Stimulated activated CD4-positive, alpha-beta T cell treated with anti-CD3 and anti-CD28 coated beads, Interleukin-4, amount 100 ng/mL, for 1 hour (primary cell): ENCODE measurements at places on chromosomes 5 and 9.

DNA sequence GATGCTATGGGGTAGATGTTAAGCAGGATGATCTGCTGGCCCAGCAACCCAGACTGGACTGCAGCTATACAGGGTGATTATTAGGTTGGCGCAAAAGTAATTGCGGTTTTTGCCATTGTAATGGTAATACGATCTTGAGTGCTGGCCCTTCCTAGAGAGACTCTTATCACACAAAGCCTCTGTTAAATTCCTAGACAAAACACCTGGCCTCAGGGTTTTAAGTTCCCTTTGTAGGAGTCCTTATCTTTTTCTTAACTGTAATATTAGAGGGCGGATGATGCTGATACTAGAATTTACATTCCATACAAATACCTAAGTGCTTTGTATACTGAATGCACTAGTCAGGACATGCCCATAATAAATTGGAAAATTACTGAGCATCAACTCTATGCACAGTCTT, 222.2 kb downstream of the NDUFS4 start:
- DNase-seq, result no peak

- no peak for DNase-seq
Observed at GRCh38 chr5:135642934-135643333, 64.1 kb upstream of the CXCL14 start.

DNA sequence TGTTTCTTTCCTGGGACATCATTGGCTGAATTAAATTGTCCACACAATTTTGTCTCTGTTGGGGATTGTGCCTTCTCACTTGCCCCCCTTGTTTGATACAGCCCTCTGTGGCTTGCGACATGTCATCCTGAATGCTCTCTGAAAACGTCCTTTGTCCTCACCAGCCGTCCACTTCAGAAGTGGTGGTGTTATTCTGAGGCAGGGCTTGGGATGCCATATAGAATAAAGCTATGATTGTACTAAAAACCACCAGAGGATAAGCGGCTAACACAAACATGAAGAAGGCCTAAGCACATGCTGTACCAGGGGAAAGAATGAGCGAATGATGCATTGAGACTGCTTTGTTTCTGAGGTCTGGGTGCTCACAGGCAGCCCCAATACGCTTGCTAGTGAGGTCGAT, 3.5 kb upstream of the SNX30 start:
- no peak for DNase-seq

DNA sequence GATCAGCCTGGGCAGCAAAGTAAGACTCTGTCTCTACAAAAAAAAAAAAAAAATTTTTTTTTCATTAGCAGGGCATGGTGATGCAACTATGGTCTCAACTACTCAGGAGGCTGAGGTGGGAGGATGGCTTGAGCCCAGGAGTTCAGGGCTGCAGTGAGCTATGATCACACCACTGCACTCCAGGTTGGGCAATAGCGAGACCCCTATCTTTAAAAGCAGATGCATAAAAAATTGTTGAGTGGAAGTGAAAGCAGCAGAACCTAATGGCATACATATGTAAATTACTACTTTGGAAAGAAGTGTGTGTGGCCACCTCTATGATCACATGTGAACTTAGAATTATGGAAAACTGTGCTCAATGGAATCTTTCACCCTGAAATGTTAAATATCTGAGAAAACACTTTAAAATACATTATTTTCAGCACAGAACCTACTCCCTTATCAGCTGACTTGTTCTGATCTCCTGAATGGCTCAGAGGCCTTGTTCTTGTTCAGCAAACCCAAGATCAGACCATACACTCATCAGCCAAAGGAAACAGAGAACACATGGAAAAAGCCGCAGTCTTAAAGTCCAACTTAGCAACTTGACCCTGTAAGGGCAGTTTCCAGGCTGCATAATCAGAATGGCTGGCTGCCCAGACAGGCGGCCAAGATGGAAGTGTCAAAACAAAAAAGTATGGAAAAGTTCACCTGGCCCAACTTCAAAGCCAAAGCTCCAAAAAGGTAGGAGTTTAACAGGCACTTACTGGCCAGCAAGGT, 56.5 kb downstream of the SIL1 start:
- no peak for DNase-seq

DNA sequence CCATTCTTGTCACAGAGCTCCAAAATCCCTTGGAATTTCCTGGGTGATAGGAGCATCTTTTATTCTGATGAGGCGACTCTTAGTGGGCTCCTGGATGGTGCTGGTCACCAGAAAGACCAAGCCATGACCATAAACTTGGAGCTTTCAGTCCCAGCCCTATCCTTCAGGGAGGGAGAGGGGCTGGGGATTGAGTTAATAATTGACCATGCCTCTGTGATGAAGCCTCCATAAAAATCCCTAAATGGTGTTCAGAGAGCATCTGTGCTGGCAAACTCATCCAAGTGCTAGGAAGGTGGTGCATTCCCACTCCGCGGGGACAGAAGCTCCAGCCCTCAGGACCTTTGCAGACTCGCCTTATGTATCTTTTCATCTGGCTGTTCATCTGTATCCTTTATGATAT, 28.7 kb downstream of the MCCC2 start:
- no peak for DNase-seq

DNA sequence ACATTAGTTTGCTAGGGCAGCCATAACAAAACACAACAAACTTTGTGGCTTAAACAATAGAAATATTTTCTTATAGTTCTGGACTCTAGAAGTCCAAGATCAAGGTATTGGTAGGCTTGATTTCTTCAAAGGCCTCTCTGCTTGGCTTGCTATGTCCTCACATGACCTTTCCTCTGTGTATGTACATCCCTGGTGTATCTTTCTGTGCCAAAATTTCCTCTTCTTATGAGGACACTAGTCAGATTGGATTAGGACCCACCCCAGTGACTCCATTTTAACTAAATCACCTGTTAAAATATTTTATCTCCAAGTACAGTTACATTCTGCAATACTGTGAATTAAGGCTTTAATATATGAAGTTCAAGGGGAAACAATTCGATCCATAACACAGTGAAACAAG, 168.9 kb upstream of the CCNH start:
- no peak for DNase-seq

- no peak for DNase-seq
Observed at GRCh38 chr5:64165500-64166200, at the start of gene RNF180. Gene RNF180 (plus strand): TSS chr5:64165843. CDS start chr5:64200808, 34,965 bp downstream.

DNA sequence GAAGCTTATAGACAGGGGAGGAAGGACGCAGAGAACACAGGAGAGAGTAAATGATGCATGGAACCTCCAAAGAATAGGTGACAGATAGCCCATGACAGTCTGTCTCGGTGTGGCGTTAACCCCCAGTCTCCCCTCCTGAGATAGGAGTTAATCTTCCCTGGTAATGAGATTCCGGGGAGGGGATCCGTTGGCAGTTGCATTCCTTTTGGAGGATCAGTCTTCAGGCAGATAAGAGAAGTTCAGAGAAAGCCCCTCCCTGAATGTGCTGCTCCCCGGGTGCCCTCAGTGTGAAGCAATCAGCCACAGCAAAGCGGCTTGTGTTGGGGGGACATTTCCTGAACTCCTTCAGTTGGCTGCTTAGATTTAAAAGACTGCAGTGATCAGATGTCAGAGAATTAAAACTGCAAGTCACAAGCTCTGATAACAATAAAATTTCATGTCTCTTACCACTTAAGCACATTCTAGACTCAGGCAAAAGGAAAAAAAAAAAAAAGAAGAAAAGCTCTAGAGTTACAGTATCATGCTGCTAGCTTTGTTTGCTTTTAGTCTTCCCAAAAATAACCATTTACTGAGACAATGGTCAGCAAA, 121.1 kb downstream of the EGFLAM start:
- no peak for DNase-seq

GRCh38 chr9:92720209-92720765, 44.3 kb downstream of the BICD2 start:
- DNase-seq, result no peak

DNA sequence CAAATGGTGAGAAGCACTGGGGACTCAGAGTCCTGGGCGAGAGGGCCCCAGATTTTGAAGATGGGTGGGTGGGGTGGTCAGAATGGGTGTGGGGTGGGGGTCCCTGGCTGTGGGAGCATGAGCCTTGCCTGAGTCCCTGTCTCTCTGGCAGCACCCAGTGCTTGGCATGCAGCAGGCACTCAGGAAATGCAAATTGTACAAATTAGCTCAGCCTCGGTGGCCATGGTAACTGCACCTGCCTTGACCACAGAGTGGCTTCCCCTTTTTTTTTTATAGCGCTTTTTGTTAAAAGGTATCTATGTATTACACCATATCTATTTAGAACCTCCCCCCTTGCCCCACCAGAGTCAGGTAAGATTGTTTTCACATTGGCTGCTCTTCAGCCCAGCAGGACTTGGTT, 19.2 kb upstream of the PITX1 start:
- DNase-seq, result no peak

DNA sequence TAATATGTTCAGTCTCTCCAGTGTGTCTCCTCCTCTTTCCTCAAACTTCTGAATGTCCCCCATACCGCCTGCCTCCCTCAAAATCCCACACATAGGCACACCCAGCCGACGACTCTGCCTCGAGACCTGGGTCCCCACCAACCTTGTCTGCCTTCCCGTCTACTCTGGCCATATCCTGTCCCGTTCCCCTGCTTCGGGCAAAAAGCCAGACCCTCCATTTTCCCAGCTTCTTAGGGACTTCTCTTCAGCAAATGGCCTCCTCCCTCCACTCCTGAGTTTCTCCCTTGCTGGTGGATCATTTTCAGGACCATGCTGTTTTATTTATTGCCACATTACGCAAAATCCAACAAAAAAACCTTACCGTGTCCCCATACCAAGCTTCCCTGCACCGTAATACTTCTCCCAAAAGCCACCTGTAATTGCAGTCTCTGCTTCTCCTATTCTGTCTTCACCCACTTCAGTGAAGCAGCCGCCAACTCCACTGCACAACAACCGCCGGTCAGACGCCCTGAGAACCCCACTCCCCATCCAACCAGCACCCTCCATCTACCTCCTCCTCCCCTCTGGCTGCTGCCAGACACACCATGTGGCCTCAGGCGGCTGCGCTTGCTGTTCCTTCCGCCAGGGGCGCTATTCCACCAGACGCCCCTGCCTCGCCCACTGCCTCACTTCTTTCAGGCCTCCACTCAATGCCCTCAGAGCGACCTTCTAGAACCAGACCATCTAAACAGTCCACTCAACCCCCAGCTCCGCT, 117.0 kb downstream of the TRPM6 start:
- peak; percentile 44 for DNase-seq

DNA sequence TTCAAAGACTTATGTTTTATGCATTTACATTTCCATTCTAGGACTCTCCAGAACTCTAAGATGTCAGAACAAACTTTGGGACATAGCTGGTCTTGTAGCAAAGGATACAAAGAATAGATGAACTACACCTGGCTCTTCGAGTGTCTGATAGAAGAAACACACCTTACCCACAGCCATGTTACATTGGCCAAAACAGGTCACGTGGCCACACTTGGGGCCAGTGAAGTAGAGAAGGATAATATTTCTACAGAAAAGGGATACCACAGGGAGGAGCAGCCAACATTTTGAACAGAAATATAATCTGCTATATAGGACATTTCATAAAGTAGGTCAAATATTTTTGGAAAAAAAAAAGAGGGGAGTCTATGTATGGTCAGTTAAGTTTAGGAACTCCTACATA, 22.7 kb upstream of the LIFR start:
- no peak for DNase-seq

DNA sequence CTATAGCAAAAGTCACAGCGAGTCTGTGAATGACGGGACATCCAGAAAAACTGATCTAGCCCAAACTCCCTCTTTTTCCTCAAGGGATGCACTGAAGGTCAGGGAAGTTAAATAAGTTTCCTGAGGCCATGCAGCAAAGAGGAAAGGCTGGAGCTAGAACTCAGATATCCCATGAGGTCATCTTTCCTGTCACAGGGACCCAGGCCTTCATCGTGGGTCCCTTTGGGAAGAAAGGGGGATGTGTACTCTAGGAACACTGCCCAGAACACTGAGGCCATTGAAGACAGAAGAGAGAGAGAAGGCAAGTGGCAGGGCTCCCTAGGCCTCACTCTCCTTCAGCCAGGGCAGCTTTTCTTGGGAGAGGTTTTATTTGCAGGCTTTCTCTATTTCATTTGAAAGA, 182.0 kb downstream of the EBF1 start:
- no peak for DNase-seq

DNA sequence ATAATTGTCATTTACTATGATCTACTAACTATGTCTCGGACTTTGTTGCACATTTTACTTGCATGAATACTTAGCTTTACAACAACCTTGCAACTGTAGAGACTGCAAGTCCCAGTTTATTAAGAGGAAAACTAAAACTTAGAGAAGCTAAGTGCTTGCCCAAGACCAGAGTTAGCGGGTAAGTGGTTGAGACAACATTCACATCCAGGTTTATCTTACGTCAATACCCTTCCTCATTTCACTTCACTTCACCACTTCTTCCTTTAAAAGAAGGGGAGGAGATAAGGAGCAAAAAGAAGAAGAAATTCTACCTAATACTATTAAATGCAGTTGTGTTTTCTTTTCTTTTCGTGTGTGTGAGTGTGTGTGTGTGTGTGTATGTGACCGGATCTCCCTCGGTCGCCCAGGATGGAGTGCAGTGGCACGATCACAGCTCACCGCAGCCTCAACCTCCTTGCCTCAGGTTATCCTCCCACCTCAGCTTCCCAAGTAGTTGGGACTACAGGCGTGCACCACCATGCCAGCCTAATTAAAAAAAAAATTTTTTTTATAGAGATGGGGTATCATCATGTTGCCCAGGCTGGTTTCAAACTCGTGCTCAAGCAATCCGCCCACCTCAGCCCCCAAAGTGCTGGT, 37.4 kb downstream of the MEGF9 start:
- DNase-seq, result no peak

DNA sequence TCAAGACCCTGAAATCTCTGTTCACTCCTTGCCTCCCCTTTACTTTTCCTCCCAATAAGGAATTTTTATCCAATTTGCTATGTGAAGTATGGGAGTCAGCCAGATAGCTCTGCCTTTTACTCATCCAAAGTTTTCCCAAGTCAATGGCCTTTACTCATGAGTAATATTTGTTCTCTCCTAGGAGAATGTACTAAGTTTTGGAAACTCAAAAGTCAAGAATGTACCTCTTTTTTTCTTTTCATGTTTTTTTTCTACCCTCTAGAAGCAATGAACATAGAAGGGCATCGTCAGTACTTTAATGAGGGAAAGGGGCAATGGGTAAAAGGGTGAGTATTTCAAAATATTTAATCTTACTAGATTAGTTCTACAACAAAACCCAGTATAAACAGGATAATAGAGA, 140.2 kb upstream of the SGCD start:
- no peak for DNase-seq

DNA sequence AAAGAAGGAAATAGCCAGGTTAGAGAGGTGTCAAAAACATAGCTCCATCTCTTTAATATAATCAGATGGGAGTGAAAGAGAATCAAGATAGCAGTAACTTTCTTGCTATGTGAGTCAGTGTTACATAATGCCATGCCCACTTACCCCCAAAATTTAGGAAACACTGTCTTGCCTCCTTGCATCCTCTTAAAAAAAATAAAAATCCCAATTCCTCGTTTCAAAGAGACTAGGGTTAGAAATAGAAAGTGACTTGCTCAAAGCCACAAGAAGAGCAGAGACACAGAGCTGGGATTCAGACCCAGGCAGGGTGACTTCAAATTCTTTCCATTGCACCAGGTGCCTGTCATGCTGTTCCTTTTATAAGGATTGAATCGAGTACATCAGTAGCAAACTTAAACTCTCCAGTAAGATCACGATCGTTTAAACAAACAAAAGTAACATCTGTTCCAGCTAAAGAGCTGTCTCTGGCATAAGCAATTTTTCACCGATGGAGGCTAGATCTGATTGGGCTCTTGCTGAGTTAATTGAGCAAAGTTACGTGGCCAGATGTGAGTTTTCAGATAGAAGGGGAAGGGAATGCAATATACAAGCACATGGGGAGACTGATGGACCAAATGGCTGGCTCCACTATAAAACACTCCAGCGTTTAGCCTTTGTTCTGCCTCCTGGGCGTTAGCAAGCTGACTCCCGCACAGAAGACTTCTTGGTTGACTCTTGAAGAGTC, 176.9 kb downstream of the PALM2AKAP2 start:
- DNase-seq, result no peak

- DNase-seq, result no peak
Observed at GRCh38 chr9:79034583-79034982, 537.2 kb upstream of the TLE4 start.
